GM12878 (cell line): ENCODE measurements at places on chromosomes 4 and X.

DNA sequence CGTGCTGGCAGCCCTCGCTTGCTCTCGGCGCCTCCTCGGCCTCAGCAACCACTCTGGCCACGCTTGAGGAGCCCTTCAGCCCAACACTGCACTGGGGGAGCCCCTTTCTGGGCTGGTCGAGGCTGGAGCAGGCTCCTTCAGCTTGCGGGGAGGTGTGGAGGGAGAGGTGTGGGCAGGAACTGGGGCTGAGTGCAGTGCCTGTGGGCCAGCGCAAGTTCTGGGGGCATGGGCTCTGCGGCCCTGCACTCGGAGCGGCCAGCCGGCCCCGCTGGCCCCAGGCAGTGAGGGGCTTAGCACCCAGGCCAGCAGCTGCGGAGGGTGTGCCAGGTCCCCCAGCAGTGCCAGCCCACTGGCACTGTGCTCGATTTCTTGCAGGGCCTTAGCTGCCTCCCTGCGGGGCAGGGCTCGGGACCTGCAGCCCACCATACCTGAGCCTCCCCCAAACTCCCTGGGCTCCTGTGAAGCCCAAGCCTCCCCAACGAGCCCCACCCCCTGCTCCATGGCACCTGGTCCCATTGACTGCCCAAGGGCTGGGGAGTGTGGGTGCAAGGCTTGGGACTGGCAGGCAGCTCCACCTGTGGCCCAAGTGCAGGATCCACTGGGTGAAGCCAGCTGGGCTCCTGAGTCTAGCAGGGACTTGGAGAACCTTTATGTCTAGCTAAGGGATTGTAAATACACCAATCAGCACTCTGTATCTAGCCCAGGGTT is 556.8 kb downstream of the GABRG1 start:
- no peak for DNase-seq

GRCh38 chrX:47222751-47223350 is 4.4 kb downstream of the CDK16 start:
- DNase-seq: no peak

GRCh38 chrX:86348669-86349068 is 200.4 kb downstream of the DACH2 start:
- DNase-seq: no peak

DNA sequence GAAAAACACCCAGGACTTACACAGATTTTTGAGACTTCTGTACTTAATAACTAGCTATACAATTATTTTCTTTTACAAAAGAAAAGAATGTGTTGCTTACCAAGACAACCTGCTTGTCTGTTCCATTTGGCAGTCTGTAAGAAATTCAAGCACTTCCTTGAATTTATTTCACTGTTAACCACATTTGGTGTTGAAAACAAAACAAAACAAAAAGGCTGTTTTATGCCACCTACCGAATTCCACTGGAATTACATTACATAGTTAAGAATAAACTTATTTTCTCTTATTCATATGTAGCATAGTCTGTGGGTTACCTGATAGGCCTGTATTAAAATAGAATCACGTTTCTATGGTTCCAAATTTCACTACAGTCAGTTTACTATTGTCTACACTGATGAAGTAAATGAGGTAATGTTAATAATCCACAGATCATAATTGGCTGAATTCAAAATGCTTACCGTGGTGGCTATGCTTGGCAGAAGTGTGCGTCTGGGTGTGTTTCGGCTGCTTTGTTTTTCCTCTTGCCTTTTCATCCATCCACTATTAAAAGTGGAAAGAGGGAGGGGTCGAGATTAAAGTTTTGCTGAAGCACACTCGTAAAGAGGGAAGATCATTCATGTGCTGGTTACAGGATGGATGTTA is at the start of gene TLR1:
Gene TLR1, minus strand, starts transcription at position 138 of the 642 bp plus-strand sequence. CDS start 5,960 bp downstream, outside the sequence.
- DNase-seq: peak; percentile 62

DNA sequence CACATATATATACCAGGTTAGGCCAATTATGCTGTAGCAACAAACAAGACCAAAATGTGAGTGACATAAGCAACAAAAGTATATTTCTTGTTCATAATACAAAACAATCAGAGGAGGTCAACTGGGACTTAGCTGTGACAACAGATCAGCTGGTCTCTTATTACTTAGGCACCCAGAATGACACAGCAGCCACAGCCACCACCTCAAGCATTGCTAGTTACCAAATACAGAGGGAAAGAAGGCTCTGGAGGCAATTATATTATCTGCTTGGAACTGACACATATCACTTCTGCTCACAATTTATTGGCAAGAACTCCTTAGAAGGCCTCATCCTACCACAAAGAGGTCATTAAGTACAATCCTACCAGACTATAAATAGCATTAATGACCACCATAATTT is 15.2 kb downstream of the ATOH1 start:
- DNase-seq: no peak

GRCh38 chr4:175787546-175787945 is 24.5 kb downstream of the GPM6A start:
- DNase-seq: no peak

GRCh38 chr4:14452764-14453163 is 549.5 kb upstream of the CPEB2 start:
- no peak for DNase-seq

DNA sequence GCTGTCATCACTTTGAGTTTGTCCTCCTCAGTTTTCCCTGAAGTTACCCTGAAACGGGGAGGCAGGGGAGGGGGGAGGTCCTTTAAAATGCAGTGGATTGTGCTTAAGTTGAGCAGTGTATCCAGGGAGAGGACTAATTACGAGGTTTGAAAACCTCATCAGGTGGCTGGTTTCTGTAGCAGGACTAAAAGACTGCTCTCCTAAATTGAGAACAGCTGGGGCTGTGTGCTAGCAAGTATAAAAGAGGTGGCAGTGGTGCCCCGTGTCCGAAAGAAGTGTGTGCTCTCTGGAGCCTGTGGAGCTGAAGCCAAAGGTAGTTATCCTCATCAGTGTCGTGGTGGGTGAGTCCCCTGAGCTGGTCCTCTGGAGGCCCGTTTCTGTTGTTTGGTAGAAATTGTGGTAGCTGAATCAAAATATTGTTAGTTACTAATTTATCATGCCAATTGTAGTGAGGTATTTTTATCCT is 37.2 kb upstream of the CYP2U1 start:
- no peak for DNase-seq

- DNase-seq: no peak
These were observed 1.3 kb downstream of the VMA21 start for GRCh38 chrX:151398346-151398745.

- DNase-seq: no peak
These were observed 16.5 kb upstream of the MXRA5 start for GRCh38 chrX:3362956-3363355.

DNA sequence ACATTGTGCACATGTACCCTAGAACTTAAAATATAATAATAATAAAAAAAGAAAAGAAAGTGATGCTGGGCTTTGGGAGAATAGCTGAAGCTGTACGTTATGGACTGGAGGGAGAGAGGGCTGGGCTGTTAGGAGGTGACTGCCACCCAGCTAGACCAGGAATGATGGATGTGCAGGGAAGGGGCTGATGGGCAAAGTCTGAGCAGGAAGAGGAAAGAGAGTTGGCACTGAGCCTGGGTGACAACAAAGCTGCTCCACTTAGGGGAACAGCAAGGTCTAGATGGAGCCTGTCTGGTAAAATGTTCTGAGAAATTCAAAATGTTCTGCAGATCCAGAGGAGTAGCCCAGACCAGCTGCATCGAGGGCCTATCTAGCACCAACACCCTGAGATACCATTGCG is 32.3 kb downstream of the MED28 start:
- DNase-seq: no peak

- DNase-seq: no peak
These were observed 10.4 kb upstream of the FAM13A start for GRCh38 chr4:89067417-89067816.

- DNase-seq: no peak
These were observed 119.6 kb downstream of the PDLIM5 start for GRCh38 chr4:94571298-94571697.

DNA sequence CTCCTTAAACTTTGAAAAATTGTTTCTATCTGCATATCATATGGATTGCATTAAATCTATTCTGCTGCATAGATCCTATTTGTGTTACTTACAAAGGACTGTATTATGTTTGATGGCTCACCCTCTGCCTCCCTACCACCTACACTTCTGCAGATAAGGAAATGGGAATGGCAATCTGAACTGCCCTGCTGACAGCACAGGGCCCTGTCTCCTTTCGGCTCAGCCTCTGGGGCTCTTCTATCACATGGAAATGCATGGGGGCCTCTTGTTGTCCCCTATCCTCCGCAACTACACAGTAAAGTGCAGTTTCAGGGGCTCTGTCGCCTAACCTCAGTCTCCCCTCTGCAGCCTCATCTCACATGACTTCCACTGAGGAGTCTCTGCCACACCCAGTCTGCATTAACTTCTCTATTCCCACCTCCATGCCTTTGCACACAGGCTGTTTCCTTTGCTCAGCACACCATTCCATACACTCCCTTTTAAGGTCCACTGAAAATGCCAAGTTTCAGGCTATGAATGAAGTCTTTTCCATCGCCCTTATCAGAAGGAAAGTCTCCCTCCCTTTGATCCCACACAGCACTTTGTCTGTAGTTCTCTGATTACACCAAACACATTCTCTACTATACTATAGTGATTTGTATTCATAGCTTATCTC is 12.5 kb downstream of the RELL1 start:
- DNase-seq: no peak

DNA sequence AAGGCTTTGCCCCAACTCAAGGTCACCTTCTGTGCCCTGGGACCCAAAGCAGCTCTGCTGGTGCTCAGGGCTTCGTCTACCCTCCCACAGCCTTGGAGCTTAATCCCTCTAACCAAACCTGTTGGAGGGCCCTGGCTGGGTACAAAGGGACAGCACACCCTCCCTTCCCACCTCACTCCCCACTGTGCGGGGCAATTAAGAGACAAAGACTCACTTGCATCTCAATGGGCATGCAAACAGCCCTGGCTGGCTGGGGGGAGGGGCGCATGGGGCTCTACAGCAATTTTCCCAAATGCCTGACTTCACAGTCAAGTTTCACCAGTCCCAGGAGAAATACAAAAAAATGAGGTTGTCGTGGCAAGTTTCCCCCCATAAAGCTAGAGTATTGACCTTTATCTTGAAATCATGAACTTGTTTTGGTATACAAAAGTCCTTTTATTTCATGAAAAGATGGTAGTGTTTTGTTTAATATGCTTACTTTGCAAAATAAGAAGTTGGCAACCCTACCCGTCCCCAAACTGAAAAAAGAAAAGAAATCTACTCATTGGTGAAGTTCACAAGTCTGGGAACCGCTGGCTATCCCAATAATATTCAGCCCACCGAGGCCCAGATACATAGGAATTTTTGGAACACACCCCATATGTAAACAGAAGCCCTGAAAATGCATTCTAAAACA is 4.1 kb upstream of the CD99L2 start:
- DNase-seq: no peak

DNA sequence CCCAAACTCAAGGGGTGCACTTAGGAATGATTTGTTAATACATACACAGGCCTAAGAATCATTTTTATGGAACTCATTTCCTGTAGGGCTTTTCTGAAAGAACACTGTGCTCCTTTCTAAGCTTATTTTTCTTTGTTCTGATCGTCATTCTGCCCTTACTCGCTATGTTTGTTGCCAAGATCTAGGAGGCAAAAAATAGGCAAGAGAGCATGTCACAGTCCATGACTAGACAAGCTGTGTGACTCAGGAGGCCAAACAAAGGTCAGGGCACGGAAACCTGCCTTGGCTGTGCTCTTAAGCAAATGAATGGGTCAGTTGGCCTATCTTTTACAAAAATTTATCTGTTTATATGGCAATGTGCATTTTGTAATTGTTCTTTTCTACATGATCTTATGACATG is 42.5 kb upstream of the C1GALT1C1 start:
- no peak for DNase-seq

- DNase-seq: no peak
These were observed 75.6 kb upstream of the FAM9C start for GRCh38 chrX:13120017-13120416.

GRCh38 chr4:907691-908425 is 24.3 kb downstream of the GAK start:
- no peak for DNase-seq

- no peak for DNase-seq
These were observed 902.1 kb upstream of the LCORL start for GRCh38 chr4:18923496-18924161.

DNA sequence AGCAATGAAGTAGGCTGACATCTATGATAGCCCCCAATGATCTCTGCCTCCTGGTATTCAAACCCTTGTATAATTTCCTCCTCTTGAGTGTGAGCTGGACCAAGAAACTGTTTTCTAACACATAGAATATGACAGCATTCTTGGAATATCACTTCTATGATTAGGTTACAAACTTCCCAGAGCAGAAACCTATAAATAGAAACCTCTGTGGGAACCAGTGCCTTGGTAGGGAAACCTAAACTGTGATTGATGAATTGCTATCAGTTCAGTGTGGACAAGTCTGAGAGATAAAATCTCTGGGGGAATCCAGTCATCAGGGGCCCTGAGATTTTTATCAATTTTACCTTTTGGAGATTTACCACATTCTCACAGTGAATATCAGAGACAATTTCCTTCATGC is 756.5 kb upstream of the AGA start:
- no peak for DNase-seq

- no peak for DNase-seq
These were observed 35.8 kb downstream of the MBNL3 start for GRCh38 chrX:132452911-132453550.

- DNase-seq: no peak
These were observed 22.4 kb downstream of the GAB1 start for GRCh38 chr4:143358923-143359643.

GRCh38 chr4:100778431-100778830 is 260.6 kb upstream of the EMCN start:
- no peak for DNase-seq

DNA sequence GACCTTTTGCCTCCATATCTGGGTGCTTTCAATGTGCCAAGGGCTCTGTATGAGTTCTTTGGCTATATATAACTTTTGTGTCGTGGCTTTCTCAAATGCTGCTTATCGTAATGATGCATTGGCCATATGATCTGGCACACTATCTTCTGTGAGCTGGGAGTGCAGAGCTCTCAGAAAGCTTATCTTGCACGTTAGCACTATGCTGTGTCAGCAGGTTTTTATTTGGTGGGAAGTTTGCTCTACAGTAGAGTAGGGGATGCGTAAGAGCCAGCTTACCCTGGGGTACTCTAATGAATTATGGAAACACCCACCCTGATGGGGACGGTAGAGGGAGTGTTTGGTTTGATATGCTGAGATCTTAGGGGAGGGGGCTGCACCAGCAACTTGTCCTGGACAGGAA is 119.6 kb downstream of the FAAH2 start:
- no peak for DNase-seq

DNA sequence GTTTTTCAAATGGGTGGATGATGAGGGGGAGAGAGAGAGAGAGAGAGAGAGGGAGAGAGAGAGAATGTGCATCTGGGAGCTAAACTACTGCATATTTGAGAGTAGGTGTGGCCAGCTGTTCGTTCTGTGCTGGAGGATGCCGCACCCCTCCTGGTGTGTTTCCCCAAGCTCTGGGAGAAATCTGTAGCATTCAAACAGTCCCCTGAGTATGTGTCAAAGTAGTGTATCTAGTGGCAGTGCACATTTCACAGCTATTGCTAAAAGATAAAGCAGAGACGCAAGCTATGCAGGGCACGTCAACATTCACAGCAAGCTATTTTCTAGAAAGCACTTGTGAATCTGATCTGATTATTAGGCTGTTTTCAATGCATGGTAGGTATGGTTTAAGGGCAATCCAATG is 83.5 kb upstream of the LIMCH1 start:
- DNase-seq: no peak

- DNase-seq: no peak
These were observed 11.6 kb upstream of the EOLA2 start for GRCh38 chrX:149949743-149950436.
